ENCODE measurements at places on chromosomes 3 and 15.

DNA sequence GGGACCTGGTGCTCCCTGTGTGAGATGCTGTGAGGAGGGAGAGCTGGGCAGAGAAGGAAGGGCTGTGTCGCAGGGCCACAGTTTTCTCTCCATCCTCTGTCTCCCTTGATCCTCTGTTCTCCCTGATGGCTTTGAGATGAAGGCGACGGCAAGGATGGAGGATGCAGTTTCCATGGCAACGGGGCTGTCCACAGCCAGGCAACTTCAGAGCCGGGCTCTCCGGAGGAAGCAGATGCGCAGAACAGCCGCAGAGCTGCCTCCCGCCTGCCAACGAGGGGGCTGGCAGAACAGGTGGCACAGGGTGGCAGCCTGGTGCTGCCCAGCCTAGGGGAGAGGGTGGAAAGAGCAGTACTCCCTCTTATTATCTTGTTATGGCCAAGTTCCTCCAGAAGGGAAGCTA lies 9.9 kb upstream of the GRM2 start:
- no peak for DNase-seq

DNA sequence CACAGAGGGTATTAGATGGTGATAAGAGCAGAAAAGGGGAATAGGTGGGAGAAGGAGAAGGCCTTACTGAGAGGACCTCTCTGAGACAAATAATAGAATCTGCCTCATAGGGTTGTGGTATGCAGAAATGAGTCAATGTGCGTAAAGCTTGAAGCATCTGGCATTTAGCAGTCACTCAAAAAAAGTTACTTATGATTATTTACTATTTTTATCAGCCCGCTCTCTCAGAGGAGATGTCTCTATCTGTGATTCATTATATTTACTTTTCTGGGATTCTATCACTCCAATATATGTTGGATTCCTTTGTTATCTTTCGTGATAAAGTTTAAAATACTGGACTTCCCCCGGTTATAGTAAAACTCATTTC lies 4.6 kb upstream of the TM4SF1 start:
- DNase-seq = no peak

DNA sequence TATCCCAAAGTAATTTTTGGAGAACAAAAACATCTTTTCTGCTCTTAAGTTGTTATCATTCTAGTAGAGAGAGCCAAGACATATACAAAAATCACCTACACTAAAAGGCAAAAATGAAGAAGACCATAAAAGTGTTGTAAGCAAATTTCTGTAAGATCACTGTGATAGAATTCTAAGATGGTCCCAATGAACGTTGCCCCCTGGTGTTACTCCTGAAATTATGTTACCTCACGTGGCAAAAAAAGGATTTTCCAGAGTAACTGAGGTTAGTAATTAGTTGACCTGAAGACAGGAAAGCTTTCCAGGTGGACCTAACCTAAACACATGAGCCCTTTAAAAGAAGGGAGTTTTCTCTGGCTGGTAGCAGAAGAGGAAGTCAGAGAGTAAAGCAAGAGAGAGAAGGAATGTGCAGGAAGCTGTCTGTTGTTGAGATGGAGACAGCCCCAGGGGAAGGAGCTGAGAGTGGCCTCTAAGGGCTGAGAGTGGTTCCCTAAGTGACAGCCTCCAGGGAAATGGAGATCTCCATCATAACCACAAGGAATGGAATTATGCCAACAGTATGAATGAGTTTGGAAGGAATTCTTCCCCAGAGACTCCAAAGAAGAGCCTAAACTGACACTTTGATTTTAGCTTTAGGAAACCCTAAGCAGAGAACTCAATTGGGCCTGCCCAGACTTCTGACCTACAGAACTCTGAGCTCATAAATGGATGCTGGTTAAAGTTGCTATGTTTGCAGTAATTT lies 205.9 kb downstream of the CD47 start:
- DNase-seq = no peak

- no peak for DNase-seq
Observed at GRCh38 chr15:48681353-48681752, 35.8 kb upstream of the FBN1 start.

- DNase-seq = no peak
Observed at GRCh38 chr3:181701096-181701495, 10.6 kb upstream of the SOX2 start.

DNA sequence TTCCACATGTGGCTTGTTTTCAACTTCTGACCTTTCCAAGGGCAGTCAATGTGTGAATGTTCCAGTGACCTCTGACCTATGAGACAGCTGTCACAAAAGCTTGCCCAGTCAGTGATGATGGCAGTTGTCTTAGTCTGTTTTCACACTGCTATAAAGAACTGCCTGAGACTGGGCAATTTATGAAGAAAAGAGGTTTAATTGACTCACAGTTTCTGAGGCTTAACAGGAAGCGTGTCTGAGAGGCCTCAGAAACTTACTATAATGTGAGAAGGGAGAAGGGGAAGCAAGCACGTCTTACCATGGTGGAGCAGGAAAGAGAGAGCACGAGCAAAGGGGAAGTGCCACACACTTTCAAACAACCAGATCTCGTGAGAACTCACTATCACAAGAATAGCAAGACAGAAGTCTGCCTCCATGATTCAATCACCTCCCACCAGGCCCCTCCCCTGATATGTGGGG lies 95.6 kb downstream of the ECT2 start:
- DNase-seq = no peak

GRCh38 chr15:64211696-64212095 lies 48.9 kb upstream of the PPIB start:
- no peak for DNase-seq

DNA sequence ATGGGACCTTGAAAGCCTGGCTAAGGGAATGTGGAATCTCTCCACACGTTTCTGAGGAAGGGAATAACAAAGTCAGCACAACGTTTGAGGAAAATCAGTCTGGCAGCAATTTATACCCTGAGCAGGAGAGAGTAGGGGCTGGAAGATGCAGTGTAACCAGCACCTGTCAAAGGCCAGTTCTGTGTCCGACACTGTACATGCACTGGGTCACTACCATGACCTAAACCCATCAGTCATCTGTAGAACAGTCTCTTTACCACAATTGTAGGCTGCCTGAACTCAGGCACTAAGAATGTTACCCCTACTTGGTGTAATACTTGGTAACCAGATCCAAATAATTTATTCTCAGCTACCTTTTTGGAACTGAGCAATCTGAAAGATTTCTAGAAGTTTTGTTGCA lies 113.4 kb downstream of the FEZF2 start:
- DNase-seq = no peak

DNA sequence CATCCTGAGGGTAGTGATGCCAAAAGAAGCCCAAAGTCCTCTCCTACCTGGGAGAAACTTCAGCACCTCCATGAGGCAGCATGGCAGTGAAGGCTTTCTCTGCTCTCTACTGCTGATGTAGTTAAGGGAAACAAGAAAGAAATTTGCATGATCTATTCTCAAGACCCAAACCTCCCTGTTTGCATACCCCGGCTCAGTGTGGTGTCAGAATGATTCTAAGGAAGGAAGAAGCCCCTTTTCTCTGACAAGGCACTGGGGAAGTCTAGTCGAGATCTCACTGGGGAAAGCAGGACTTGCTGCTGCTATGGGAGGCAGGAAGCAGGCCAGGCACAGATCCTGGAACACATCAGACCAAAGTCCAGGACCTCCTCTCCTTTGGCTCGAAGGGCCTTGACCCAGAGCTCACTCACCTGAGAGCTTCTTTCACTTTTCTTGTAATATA lies 89.4 kb upstream of the ICE2 start:
- DNase-seq = no peak

- DNase-seq = no peak
Observed at GRCh38 chr3:141401095-141401494, 32.8 kb downstream of the ZBTB38 start.

GRCh38 chr3:113310960-113311359 lies 99.6 kb downstream of the BOC start:
- no peak for DNase-seq

- peak; percentile 55 for DNase-seq
Observed at GRCh38 chr15:86611417-86612040, 531.9 kb downstream of the AGBL1 start.

- no peak for DNase-seq
Observed at GRCh38 chr3:24682141-24682547, 187.5 kb upstream of the THRB start.

GRCh38 chr3:184539801-184540435 lies 21.7 kb upstream of the EPHB3 start:
- DNase-seq = no peak

DNA sequence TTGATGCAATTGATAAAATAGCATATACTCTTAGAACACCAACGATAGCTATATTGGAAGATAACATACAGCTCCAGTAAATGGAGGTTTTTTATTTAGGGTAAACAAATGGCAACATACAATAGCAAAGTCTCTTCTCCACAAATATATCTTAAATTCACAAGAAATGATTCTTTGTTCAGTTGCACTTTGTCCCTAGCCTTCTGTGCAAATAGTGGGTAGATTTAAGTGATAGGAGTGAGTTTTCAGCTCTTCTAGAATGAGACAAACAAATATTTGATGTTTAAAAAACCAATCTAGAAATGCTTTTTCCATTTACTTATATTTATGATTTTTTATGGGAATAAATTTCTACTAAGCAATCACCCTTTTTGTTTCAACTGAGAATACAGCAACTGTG lies 253.8 kb downstream of the NEK10 start:
- DNase-seq = no peak

- no peak for DNase-seq
Observed at GRCh38 chr3:13681931-13682330, 133.0 kb downstream of the FBLN2 start.

- no peak for DNase-seq
Observed at GRCh38 chr3:99626417-99626788, 12.0 kb upstream of the COL8A1 start.

- peak; percentile 12 for DNase-seq
Observed at GRCh38 chr15:92881211-92881754, 18.8 kb upstream of the CHD2 start.

- no peak for DNase-seq
Observed at GRCh38 chr15:31272558-31273257, 53.9 kb upstream of the KLF13 start.

GRCh38 chr3:152208439-152208838 lies 60.3 kb upstream of the MBNL1 start:
- no peak for DNase-seq

- DNase-seq = no peak
Observed at GRCh38 chr3:177899275-177900067, 636.8 kb upstream of the KCNMB2 start.

GRCh38 chr15:69548395-69549180 lies 96.0 kb downstream of the RPLP1 start:
- DNase-seq = no peak

- no peak for DNase-seq
Observed at GRCh38 chr3:4766716-4767499, 212.3 kb upstream of the BHLHE40 start.

GRCh38 chr3:151976211-151977050 lies 103.0 kb downstream of the SUCNR1 start:
- no peak for DNase-seq

GRCh38 chr15:61752001-61752400 lies 308.2 kb downstream of the VPS13C start:
- no peak for DNase-seq

GRCh38 chr3:41710646-41711388 lies 251.1 kb downstream of the ULK4 start:
- DNase-seq = no peak

DNA sequence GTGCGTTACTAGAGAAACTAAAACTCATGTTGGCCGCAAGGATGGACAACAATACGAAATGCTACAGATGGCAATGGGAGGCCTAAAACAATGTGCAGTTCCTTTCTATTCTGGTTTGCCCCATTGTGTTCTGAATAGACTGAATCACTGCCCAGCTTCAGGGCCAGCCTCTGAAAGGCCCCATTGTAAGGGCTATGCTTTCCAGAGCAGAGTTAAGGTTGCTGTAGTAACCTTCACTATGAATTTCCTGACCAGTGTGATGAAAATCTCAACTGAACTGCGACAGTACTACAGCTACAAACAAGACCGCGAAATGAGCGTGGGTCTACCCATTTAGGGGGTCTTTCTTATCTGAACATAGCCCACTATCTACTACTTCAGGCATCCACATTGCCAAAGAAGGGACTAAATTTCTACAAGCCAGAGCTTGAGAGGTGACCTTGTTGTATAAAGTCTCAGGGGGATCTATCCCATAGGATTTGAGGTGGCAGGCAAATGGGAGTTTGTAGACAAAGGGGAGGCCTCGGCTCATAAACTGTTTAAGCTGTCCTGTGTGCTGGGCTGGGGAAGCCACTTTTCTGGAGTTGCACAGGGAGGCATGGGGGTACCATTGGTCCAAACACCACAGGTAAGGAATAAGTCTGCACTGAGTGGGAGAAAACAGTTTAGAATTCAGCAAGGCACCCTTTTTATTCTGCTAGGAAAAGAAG lies 80.1 kb downstream of the MYO1E start:
- DNase-seq = no peak

- DNase-seq = no peak
Observed at GRCh38 chr15:22815766-22816165, 22.7 kb upstream of the NIPA2 start.

- DNase-seq = no peak
Observed at GRCh38 chr3:38646062-38646461, 3.4 kb downstream of the SCN5A start.

GRCh38 chr3:155382396-155383042 lies 89.0 kb upstream of the STRIT1 start:
- no peak for DNase-seq

DNA sequence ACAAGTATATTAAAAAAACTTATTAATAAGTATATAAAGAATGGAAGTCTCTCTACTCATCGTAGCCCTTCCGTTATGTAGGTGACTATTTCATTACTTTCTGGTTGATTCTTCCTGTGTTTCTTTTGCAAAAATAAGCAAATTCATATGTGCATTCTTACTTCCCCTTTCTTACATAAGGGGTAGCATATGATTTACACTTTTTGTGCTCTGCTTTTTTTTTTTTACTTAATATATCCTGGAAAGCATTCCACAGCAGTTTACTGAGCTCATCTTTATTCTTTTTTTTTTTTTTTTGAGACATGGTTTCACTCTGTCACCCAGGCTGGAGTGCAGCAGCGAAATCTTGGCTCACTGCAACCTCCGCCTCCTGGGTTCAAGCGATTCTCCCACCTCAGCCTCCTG lies 12.9 kb downstream of the SCAMP5 start:
- no peak for DNase-seq

GRCh38 chr15:40358471-40359353 lies 693 bp downstream of the DISP2 start:
- peak; percentile 11 for DNase-seq

DNA sequence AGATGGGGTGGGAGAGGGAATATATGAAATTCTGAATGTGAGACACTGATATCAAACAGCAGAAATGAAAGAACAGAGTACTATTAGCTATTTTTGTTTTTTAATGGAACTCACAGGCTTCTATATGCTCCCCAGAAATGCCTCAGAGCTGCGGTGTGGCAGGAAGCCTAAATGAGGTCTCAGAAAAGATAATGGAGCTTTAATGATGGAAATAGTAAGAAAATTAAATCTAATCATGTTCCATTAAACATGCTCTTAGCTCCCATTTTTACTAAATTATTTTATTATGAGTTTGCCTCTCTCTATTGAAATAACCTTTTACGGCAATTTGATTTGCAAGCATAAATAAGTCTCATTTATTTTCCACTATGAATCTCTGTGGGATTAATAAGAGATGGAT lies 378.9 kb downstream of the ULK4 start:
- DNase-seq = no peak

- DNase-seq = no peak
Observed at GRCh38 chr3:46990573-46991374, 11.3 kb downstream of the NBEAL2 start.
